Activated T-cell treated with anti-CD3 and anti-CD28 coated beads for 4 hours (primary cell): ENCODE measurements at places on chromosomes 12 and 14.

DNA sequence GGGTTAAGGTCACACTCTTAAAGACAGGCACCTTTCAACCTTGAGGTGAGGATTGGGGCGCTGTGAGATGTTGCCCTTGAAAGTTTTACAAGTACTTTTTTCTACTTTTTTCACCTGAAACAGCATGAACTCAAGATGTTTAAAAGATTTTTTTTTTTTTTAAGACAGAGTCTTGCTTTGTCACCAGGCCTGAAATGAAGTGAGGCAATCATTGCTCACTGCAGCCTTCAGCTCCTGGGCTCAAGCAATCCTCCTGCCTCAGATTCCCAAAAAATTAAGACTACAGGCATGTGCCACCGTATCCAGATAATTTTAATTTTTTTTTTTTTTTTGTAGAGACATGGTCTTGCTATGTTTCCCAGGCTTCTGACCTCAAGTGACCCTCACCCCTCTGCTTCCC lies 243.9 kb downstream of the DIO2 start:
- no peak for DNase-seq

- no peak for DNase-seq
Observed at GRCh38 chr14:24984846-24985589, 64.9 kb downstream of the STXBP6 start.

- DNase-seq: no peak
Observed at GRCh38 chr12:117279606-117280005, 81.8 kb downstream of the NOS1 start.

DNA sequence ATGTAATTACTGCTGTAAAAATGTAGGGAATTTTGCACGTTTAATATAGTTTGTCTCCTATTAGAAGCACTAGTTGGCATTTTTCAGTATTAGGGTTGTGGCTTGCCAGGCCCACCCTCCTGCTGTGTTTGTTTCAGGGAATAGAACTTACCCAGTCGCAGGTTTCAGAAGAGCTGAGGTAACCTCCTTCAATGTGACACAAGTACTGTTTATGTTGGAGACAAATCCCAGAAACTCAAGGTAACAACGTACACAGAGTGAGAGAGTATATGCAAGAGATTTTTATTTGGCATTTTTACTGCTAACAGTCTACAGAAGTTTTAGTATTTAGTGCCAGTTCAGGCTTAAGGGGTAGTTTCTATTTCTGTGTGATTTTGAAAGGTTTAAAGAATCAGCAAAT lies 284.3 kb downstream of the RAD51B start:
- DNase-seq: no peak

DNA sequence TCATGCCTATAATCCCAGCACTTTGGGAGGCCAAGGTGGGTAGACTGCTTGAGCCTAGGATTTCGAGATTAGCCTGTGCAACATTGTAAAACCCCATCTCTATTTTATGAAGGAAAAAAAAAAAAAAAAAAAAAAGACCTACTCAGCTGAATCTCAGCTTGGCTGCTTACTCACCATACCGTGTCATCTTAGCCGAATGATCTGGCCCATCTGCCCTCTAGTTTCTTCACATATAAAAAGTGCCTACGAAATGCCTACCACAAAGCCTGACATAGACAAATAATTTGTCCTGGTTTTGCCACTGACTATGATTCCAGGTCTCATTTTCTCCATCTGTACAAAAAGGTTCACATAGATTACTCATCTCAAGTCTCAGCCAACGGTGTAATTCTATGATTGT lies 10.1 kb downstream of the DIABLO start:
- DNase-seq: no peak

GRCh38 chr14:94646481-94646880 lies 34.3 kb downstream of the SERPINA3 start:
- no peak for DNase-seq
